HT-29 (cell line): ENCODE measurements at places on chromosomes 7 and 10.

DNA sequence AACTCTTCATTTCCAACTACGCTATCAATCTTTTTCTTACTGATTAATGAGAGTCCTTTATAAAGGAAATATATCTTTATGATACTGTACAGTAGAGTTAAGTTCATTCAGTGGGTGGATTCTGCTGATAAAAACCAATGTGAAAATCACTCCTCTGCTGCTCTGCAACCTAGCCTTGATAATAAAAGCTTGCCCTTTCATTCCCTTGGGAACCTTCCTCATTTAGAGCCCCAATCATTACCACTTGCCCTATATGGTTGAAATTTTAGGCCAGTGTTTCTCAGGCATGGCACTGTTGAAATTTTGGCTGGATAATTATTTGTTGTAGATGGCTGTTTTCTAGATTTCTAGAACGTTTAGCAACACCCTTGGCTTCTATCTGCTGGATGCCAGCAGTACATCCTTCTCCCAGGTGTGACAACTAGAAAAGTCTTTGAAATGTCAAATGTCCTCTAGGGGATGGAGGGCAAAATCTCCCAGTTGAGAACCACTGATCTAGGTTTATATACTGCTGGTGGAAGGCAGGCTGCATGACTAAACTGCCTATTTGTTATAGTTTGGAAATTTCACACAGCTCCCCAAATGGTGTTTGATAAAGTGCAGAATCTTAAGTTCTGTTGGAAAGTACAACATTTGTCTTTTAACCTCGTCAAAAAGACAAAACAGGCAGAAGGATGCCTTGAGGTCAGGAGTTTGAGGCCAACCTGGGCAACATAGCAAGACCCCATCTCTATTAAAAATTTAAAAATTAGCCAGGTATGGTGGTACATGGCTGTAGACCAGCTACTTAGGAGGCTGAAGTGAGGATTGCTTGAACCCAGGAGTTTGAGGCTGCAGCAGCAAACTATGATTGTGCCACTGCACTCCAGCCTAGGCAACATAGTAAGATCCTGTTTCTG lies 8.9 kb upstream of the SIRT1 start:
- no peak for DNase-seq

DNA sequence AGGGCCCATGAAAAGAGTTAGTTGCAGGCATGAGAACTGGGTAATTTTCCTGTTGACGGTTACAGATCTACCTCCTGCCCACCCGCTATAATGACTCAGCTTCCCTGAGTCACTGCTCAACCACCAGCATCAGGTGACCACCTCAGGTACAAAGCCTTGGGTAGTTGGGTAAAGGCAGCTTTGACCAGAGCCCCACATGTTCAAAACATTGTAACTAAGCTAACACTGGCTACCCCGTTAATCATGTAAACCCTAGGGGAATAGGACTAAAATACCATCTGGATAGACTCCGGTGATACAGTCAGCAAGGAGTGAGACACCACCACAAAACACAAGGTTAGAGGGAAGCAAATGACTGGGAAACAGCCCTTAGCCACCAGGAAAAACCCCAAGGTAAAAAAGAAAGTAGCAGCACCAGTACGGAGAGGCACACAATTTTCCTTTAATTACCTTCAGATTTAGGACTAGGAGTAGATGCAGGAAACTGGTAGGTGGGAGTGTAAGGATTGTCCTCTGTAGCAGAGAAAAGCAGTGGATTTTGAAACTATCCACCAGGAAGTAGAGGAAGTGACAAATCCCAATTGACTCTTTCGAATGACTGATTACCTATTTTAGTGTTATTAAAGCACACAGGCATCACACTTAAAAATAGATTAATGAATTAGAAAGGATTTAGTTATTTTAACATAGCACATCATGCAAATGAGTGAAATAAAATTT lies 103.5 kb upstream of the PDLIM1 start:
- peak; percentile 24 for DNase-seq

DNA sequence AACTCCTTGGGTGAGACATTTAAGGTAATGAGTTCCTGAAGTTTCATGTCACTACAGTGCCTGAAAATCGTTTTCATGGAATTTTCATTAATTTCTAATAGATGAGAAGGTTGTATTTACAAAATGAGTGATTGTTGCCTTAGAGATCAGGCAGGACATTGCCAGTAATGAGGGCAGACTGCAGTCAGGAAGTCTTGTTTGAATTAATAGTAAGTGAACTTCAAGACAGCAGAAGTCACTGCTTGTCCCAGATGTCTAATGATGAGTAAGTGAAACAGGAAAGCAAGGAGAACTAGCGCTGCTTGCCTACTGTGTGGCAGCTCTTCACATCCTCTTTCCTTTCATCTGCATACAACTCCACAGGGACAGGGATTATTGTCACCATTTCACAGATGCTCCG lies 237.4 kb downstream of the BAMBI start:
- DNase-seq: no peak

GRCh38 chr7:5088906-5089305 lies 43.2 kb downstream of the RBAK start:
- DNase-seq: peak; percentile 26

- no peak for DNase-seq
Observed at GRCh38 chr10:125083576-125083920, 76.8 kb downstream of the CTBP2 start.
